ENCODE measurements at places on chromosomes 12 and 14.
A peak's percentile ranks its signal among the peaks of the same experiment; 100 is the strongest.

GRCh38 chr14:24279301-24280186 lies 8.1 kb upstream of the RABGGTA start:
- DNase-seq: no peak

- DNase-seq: no peak
Observed at GRCh38 chr12:120077260-120077659, 39.3 kb downstream of the RAB35 start.

DNA sequence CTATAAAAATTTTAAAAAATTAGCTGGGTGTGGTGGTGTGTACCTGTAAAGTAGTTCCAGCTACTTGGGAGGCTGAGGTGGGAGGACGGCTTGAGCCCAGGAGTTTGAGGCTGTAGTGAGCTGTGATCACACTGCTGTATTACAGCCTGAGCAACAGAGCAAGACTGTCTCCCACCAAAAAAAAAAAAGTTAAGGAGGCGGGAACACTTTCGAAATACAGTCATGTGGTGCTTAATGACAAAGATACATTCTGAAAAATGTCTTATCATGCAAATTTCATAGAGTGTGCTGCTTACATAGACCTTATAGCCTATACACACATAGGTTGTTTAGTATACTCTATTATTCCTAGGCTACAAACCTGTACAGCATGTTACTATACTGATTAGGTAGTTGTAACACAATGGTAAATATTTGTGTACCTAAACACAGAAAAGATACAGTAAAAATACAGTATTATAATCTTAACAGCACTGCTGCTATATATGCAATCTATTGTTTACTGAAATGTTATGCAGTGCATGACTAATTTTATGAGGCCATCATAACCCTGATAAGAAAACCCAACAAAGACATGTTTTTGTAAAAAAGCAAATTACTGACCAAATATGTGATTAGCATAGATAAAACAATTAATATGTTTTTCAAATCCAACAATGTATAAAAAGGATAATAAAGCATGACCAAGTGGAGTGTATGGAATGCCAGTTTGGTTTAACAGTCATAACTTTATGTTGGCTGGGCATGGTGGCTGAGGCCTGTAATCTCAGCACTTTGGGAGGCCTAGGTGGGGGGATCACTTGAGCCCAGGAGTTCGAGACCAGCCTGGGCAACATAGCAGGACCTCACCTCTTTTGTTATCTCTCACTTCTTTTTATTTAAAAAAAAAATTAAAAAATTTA lies 11.4 kb downstream of the EIF2S1 start:
- DNase-seq: no peak

DNA sequence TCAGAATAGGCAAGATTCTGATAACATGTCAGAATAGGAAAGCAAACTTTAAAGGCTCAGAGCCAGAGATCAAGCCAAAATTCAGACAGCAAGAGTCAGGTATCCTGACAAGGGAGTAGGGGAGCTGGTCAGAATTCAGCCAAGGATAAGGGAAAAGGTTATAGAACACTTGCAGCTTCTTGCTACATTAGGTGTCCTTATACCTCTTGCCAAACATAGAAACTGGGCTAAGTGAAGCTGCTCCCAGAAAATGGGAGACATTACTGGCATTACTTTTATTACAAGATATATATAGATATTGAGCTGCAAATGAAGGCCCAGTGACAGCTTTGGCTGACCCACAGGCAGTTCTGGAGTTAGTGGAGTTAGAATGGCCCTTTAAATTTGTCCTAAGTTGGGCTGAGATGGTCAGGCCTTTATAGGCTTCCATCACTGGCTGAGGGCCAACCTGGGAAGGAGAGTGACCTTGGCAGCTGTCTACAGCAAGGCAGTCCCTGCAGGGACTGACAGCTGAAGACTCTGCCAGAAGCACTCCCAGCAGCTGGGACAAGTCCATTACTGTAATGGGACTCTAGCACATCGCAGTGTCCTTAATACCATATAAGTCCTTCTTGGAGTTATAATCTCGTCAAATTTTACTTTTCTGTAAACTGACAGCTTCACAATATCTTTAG lies 83.0 kb downstream of the LRRC9 start:
- no peak for DNase-seq

GRCh38 chr12:95470300-95470699 lies 3.7 kb upstream of the METAP2 start:
- DNase-seq: no peak

- no peak for DNase-seq
Observed at GRCh38 chr14:72594099-72594901, 299.6 kb downstream of the DPF3 start.

- peak; percentile 75 for DNase-seq
Observed at GRCh38 chr12:95623554-95624170, 72.4 kb upstream of the USP44 start.

DNA sequence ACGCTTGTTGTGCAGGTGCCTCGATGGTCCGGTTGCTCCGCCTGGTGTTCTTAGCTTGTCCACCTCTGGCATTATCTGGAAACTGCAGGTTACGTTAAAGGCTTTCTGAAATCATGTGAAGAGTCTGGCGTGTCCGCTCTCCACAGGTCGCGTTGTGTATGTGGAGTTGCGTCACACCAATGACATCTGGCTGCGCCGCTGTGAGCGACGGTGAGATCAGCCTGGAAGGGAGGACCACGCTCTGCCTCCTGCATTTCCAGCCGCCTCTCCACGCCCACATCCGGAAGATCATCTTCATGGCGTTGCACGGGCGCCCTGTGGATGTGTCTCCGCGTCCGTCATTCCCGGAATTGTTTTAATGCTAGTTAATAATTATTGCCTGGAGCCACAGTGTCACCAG lies 50.6 kb upstream of the GALNT9 start:
- DNase-seq: no peak

DNA sequence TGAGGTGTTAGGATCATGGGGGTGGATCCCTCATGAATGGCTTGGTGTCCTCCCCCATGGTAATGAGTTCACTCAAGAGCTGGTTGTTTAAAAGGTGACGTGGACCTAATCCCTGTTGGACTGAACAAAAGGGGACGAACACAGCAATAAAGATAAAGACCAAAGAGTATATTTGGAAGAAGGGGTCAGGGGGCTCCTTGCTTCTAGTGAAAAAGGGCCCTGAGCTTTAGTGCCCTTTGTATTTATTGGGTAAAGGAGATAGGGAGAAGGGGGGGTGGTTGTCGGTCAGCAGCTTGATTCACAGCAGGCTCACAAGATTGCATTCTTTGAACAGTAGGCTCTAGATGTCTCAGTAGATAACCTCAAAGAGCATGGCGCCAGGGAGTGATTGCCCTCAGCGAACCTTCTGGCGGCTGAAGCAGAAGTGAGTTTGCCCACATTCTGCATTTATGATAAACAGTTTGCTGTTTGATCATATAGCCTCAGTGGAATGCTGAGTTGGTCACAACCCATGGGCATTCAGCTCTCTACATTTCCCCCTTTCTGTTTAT lies 25.9 kb upstream of the MAPKAPK5 start:
- DNase-seq: no peak

GRCh38 chr14:99632410-99633035 lies 12.4 kb upstream of the HHIPL1 start:
- no peak for DNase-seq

Measured in HFFc6 (cell line).